Naive thymus-derived CD8-positive, alpha-beta T cell (primary cell): ENCODE measurements at places on chromosomes 5 and 9.

DNA sequence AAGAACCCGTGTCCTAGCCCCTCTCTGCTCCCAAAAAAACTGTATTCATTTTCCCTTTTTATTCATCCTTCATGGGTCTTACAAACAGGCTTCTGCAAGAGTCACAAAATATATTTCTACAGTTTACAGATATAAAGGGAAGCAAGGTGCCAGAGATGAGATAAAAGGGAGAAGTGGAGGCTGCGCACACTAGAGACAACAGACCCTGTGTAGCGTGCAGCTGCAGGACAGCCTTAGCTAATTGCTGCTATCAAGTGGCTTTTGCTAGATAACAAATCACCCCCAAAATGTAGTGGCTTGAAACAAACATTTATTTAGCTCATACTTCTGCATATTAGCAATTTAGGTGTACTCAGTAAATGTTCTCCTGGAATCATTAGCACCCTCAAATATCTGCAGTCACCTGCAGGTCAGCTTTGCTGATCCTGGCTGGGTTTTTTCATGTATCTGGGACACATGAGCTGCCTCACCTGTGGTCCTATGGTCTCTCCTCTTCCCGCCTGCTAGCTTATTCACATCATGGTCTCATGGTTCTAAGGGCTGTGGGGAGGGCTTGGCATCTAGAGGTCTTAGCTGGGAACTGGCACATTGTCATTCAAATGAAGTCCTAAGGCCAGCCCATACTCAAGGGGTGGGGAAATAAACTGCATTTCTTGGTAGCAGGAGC, 29.4 kb downstream of the ARHGEF37 start:
- DNase-seq = no peak

DNA sequence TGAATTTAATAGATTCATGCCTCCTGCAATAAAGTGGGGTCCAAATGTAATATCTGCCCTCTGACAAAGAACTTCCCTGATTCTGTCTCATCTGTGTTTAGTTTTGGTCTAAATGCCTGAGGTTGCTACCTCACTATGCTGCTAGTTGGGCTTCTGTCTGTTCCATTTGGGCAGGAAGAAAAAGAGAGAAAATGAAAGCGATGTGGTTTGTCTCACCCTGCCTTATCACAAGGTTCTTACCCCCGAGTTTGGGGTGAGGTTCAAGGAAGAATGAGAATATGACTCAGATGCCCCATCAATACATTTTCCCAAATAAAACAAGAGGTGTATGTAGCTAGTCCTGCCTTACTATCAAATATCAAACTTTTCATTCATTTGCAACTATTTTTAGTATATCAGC, 132.1 kb upstream of the MTAP start:
- peak; percentile 7 for DNase-seq

DNA sequence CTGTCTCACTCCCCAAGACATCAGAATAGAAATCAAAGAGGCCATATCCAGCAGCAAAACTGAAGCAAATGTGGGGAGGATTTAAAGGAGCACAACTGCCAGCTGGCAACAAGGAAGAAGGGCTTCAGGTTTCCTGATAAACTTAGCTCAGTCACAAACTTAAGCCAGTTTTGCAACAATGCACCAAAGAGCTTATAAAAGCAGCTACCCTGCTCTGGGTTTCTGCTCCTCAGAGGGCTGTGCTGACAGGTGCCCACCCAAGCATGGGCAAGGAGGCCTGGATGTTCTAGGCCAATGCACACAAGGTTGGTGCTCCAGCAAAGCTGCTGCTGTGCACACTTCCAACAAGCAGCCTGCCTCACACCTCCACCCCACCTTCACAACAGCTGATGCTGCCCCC, 132.9 kb downstream of the SIL1 start:
- no peak for DNase-seq

DNA sequence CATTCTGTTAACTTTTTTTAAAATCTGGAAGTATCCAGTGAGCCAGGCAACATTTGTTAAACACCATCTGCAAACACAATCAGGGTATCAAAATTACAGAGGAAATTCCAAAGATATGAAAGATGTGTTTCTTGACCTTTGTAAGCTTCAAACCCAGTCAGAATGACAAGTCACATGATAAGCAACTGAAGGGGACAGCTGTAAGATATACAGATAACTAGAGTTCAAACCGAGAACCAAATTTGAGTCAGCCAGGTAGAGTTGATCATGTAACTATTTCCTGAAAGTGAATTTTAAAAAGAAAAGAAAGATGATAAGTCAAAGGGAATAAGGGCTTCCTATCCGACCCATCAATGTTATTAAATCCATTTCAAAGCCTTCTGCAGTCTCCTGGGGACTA, 196.2 kb downstream of the DEPDC1B start:
- DNase-seq = no peak

- DNase-seq = no peak
These were observed 16.3 kb upstream of the COL27A1 start for GRCh38 chr9:114139071-114139470.

DNA sequence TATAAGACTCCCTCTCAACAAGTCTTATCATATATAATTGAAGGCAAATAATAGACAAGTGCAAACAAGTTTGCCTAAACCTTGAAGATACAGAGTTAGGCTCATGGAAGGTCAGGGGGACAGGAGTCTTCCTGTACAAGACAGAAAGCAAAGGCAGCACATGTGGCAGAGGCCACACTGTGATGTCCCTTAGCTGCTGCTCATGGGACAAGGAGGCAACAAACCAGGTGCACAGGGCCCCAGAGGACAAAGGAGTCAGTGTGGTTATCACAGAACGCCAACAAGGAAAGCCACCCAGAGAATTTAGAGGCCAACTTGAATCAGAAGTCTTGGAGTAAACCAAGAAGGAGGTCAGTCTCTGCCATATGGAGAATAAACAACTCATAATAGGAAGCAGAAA, 444.8 kb downstream of the SPOCK1 start:
- no peak for DNase-seq

- no peak for DNase-seq
These were observed 57.2 kb downstream of the KCNN2 start for GRCh38 chr5:114419067-114419388.

DNA sequence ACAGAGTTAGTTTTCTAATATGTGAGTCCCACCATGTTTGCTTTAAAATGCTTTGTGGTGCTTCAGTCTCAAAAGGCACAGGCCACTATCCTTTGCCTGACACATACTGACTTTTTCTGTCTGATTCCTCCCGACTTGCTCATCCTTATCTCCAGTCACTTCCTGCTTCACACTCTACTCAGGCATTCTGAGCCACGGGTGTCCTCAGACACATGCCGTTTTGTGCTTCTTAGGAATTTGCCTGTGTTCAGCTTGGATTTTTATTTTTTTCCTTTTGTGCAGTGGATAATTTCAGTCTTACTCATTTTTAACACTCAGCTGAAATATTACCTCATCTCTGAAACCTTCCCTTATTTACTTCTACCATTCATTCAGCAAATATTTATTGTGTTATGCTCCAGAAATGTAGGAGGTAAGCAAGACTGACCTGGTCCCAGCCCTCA, 54.1 kb downstream of the MAN2A1 start:
- DNase-seq = no peak

DNA sequence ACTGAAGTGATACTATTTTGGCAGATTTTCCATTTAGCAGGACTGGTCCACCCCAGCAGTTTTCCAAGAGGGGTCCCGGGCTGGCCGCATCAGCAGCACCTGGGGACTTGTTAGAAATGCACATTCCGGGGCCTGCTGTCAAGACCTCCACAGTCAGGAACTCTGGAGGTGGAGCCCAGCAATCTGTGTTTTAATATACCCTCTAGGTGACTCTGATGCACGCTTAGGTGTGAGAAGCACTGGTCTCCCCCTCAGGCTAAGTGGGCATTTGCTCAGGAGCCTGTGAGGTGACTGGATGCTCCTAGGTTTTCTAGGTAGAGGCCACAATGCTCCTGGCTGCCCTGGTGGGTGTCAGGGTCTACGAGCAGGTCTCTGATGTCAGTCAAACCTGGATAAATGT, 81.7 kb downstream of the DCP2 start:
- DNase-seq = no peak

DNA sequence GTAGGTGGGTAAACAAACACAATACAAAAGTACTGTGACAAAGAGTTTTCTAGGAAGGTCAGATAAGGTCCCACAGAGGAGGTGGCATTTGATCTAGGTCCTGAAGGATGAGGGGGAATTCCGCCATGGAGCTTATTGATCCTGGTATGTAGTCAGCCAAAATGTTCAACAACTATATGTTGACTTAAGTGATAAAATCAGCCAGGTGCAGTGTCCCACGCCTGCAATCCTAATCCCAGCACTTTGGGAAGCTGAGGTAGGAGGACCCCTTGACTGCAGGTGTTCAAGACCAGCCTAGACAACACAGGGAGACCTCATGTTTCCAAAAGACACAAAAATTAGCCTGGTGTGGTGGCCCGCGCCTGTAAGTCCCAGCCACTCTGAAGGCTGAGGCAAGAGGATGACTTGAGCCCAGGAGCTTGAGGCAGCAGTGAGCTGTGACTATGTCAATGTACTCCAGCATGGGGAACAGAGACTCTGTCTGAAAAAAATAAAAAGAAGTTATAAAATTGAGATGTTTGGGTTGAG, 46.4 kb upstream of the PLIN2 start:
- DNase-seq = no peak

DNA sequence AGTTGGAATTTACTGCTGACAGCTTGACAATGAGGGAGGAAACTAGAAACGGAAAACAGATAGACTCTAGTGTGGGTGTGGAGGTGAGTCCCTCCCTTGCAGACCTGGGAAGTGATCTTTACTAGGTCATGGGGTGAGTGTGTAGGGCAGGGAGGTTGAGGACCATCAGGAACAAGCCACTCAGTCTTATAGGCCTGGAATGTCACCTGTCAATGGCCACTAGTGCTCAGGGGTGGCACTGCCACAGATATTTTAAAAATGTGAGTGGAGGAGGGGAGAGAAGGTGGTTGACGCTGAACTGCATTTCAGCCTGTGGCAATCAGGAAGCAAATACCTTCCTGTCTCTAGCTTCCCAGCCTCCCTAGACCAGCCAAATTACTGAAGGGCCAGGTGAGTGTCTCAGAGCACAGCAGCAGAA, 9.0 kb downstream of the OR2S2 start:
- no peak for DNase-seq

- DNase-seq = no peak
These were observed at the start of gene LHX2 for GRCh38 chr9:124011460-124012301. TSS of gene LHX2 (plus strand) at chr9:124011768. CDS start at chr9:124012349, 581 bp downstream.
